ENCODE measurements at places on chromosomes 11 and 22.

- DNase-seq: no peak
Observed at GRCh38 chr11:89490981-89491690, at the start of gene NOX4. Gene NOX4 (minus strand): TSS chr11:89491375. CDS start chr11:89491246, 129 bp downstream.

- DNase-seq: peak; percentile 42
Observed at GRCh38 chr11:61922539-61922938, 5.2 kb upstream of the RAB3IL1 start.

DNA sequence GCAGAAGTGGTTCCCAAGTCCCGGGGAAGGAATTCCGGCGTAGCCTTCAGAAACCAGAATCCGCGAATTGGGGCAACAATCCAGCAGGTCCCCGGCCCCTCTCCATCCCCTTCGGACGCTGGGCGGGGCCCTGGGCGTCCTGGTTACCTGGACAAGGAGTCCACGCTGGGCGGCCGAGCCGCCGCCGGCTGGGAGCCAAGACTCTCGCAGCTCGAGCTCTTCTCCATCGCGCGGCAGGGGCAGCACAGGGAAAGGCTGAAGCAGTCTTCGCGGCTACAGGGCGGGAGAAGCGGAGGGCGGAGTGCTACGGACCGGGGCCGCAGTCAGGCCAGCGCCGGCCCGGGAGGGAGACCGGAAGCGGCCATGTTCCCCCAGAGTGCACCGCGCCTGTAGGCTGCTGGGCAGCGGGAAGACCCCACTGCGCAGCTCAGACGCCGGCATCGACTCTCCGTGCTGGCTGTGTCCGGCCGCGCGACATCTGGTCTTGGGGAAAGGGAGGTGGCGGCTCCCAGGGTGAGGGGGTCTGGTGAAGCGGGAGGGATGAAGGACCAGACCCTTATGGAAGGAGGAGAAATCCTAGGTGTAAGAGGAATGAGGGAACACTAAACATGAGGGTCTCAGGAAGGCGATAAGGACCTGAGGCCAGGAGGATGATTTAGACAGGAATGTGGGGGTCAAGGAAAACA lies at the start of gene MTMR2:
MTMR2 (minus strand) TSS at position 380 of the 686 bp plus-strand sequence; CDS start at position 227, 153 bp downstream.
- no peak for DNase-seq

DNA sequence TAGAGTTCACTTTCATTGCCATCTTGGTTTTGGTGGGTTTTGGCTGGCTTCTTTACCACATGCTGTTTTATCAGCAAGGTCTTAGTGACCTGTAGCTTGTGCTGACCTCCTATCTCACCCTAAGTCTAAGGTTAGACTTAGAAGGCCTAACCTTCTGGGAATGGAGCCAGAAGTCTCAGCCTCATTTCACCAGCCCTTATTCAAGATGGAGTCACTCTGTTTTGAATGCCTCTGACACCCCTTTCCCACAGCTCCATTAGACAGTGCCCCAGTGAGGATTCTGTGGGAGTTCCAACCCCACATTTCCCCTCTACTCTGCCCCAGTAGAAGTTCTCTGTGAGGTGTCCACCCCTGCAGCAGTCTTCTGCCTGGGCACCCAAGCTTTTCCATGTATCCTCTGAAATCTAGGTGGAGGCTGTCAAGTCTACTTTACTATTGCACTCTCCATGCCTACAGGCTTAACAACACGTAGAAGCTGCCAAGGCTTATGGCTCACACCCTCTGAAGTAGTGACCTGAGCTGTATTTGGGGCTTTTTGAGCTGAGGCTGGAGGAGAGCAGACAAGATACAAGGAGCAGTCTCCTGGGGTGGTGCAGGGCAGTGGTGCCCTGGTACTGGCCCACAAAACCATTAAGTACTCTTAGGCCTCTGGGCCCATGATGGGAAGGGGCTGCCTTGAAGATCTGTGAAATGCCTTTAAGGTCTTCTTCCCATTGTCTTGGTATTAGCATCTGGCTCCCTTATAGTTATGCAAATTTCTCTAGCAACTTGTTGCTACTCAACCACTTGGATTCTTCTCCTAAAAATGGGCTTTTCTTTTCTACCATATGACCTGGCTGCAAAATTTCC lies 65.9 kb upstream of the SC5D start:
- DNase-seq: no peak

GRCh38 chr11:72238040-72238450 lies 5.9 kb downstream of the PHOX2A start:
- DNase-seq: no peak

- DNase-seq: no peak
Observed at GRCh38 chr11:78192911-78193351, 4.2 kb downstream of the USP35 start.

GRCh38 chr11:105705786-105706530 lies 96.1 kb downstream of the GRIA4 start:
- DNase-seq: no peak

GRCh38 chr22:19959043-19959586 lies 17.5 kb upstream of the TXNRD2 start:
- no peak for DNase-seq

- no peak for DNase-seq
Observed at GRCh38 chr11:17333799-17334586, 17.6 kb upstream of the NCR3LG1 start.

- DNase-seq: no peak
Observed at GRCh38 chr11:93832780-93833179, 17.6 kb downstream of the VSTM5 start.

DNA sequence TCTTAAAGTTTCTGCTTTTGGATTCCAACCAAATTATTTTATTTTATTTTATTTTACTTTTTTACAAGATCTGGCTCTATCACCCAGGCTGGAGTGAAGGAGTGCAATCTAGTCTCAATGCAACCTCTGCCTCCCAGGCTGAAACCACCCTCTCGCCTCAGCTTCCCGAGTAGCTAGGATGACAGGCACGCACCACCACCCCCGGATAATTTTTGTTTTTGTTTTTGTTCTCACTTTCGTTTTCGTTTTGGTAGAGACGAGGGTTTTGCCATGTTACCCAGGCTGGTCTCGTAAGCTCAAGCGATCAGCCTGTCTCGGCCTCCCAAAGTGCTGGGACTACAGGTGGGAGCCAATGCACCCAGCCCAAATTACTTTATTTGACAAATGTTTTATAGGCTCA lies 219.8 kb downstream of the ETS1 start:
- no peak for DNase-seq

DNA sequence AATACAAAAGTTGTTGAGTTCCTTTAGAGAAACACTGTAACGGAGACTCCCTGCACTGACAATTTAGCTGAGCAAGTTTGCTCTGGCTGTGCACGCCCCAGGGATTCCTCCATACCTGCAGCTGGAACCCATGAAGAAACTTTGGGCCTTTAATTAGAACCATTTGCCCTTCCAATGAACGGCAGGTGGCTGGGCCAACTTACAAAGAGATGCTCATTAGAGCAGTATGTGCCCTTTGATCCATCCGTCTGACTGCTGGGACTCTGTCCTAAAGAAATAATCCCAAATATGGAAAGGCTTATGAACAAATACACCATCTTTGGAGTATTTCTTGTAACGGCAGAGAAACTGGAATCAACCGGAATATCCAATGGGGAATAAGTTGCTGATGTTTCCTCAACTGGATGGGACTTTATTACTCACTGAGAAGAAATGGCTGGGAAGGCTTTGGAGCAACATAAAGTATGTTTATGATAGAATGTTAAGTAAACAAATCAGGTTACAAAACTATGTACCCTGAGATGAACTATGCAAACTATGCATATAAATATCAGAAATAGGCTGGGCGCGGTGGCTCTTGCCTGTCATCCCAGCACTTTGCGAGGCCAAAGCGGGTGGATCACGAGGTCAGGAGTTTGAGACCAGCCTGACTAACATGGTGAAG lies 24.4 kb upstream of the FBLN1 start:
- DNase-seq: peak; percentile 86

DNA sequence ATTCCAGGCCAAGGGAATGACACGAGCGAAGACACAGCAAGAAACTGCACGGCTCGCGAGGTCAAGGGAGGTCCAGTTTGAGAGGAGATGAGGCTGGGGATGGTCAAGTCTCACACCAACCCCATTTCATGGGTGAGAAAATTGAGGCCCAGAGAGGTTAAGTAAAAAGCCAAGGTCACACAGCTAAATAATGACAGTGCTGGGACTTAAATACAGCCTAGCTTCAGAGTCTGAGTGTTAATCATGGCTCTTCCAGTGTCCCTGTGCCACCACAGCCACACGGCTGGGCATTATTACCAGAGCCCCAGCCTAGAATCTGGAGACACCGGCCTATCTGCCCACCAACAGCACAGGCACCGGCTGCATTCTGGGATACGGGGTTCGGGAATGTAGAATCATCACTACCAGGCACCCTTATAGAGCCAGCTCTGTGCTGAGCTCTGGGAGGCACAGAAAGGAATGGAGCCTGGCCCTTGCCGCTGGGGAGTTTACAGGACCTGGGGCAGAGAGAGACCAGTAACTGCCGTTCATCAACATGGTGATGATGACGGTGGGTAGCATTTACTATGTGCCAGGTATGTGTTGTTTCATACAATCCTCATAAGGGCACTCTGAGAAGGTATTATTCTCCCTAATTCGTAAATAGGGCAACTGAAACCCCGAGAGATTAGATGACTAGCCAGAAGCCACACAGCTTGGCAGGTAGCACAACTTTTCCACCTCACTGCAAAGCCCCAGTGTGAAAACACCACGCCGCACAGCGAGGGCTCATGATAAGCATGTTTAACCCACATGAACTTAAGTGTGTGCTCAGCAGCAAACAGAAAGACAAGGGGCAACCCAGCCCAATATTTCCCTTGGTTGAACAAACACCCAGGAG lies 51.8 kb downstream of the CD6 start:
- no peak for DNase-seq

- DNase-seq: peak; percentile 4
Observed at GRCh38 chr11:120773501-120774031, 250.3 kb upstream of the TBCEL start.

DNA sequence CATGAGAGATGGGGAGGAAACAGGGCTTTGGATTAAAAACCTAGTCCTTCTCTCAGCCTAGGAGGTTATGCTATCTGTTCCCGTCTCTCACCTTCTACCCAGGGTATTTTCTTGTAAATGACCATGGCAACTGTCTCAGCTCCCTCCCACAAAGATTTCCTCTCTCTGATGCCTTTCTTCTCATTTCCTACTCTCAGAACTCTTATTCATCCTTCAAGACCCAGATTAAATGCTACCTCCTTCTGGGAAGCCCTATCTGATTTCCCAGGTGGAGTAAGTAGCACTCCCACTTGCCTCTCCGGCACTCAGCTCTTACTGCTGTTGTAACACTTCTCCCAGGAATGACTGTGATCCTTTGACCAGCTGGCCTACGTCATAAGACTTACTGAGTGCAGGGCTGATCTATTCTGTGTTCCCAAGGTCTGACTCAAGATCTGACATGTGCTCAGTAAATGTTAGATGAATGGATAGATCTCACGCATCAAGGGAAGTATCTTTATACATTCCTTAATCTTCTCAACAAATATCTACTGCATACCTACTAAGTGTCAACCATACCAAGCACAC lies 175.0 kb downstream of the TENM4 start:
- peak; percentile 8 for DNase-seq

GRCh38 chr11:132475026-132475425 lies 1057.3 kb downstream of the OPCML start:
- no peak for DNase-seq

DNA sequence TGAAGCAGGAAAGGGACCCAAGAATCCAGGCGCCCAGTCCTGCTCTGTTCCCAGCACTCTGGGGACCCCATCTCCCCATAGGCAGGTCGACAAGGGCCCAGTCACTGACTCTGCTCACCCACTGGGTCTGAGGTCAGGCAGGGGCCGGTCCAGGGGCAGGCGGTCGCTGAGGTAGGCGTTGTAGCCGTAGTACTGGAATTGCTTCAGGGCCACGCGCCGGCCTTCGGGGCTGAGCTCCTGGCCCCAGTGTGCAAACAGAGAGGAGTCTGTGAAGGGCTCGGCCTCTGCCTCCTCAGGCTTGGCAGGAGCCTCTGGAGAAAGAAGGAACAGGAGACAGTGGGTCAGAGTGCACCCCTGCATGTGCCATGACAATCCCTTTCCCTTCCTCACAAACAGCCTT lies 95.6 kb upstream of the CSNK2A3 start:
- DNase-seq: no peak

DNA sequence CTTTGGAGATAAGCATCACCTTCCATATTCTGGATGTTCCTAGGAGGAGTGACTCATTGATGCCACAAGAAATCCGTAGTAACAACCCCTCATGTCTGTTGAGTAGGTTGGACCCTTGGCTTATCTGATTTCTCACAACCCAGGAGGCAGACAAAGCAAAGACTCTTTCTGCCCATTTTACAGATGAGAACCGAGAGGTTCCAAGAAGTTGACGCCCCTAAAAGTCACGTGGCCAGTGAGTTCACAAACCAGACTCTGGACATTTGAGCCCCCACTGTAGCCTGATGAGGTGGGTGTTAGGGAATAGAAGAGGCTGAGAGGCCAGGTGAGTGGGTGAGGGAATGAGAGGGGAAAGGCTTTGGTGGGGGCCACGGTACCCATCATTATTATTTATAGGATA lies 70.3 kb downstream of the TSPAN18 start:
- DNase-seq: no peak

DNA sequence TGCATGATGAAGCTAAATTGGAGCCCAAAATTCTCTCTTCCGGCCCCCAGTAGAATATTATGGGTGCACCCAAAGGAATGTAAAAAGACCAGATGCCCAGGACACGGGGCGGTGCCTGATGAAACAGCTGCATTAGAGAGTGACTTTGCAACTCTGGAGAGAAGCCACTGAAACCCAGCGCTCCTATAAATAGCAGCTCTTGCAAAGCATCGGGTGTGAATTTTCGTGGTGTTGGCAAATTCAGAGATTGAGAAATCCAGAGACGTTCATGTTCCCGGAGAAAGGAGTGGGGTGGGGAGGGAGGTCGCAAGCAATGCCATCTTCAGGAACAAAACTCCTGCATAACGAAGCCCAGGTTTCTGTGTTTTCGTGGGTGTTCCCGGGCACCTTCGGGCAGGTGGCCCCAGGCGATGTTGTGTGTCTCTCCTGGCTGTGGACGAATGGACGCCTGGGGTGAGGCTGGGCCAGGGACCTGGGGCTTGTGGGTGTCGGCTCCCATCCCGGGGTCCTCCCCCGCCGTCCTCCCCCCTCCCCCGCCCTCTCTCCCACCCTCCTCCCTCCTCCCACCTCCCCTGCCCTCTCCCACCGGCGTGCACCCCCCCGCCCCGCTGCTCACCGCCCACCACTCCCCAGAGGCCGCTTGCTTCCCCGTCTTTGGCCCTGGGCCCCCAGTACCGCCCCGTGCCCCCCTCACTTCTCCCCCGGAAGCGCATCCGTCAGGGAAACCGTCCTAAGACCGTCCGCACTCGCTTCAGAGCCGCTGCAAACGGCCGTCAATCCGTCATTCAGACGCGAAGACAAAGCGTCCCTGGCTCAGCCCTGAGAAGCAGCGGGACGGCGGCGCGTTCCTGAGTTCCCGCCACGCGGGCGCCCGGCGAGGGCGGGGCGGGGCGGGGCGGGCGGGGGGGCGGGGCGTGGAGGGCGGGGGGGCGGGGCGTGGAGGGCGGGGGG lies 26.7 kb upstream of the TOLLIP start:
- DNase-seq: peak; percentile 82

- no peak for DNase-seq
Observed at GRCh38 chr11:61709572-61709971, 29.4 kb downstream of the DAGLA start.

GRCh38 chr11:9362393-9362863 lies 22.0 kb upstream of the IPO7 start:
- DNase-seq: no peak
